ENCODE measurements at places on chromosomes 16 and 17.

- DNase-seq, result peak; percentile 98
Observed at GRCh38 chr17:45147581-45148182, 593 bp upstream of the HEXIM1 start.

DNA sequence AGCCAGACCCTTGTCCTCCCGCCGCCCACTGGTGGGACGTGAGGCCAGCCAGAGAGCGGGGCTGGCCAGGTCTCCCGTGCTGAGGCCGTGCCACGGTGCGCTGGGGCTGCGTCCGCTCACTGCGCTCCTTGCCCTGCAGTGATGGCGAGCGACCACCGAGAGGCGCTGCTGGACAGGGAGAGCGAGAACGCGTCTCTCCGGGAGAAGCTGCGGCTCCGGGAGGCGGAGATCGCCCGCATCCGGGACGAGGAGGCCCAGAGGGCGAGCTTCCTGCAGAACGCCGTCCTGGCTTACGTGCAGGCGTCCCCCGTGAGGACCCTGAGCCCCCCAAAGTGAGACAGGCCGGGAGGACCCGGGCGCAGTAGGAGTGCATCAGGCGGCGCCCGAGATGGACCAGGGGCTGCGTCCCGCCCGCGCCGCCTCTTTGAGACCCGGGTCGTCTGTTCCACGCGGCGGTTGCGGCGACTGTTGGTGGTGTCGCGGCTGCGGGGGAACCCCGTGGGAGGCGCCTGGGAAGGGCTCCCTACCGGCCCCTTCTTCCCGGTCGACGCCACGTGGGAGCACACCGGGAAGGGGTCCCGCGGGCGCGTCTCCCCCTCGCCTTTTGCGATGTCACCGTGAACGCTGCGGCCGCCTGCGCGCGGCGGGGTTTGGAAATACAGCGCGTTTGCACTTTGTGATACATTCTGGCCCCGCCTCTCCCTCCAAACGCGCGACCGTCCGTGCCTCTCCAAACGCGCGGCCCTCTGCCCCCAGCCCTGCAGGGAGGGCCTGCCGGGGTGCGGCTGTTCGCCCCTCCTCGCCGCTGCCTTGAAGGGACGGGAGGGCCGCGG, 792 bp upstream of the RAC3 start:
- DNase-seq, result peak; percentile 74

DNA sequence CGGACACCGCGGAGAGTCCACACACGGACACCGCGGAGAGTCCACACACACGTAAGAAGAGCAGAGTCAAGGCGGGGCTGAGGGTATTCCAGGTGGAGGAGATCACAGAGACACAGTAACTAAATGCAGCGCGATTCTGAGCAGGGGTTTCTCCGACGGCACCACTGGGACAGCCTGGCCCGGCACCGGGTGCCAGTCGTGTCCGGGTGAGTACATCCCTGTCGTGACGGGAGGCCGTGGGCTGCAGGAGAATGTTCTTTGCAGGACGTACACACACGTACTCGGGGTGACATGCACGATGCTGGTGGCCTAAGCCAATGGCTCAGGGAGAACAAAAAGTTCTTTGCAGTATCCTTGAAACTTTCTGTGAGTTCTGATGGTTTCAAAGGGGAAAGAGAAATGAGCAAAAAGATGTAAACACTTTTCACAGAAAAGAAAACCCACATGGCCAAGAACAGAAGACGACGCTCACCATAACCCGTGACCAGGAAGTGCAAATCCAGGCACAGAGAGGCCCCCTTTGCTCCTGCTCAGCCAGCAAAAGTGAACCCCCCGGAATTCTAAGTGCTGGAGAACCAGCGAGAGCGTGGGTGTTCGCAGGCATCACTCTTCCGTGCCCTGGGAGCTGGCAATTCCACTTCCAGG, 53.7 kb upstream of the METRNL start:
- no peak for DNase-seq

GRCh38 chr17:34837876-34838478, 123.3 kb downstream of the CCT6B start:
- no peak for DNase-seq
